Mesendoderm (in vitro differentiated cells): ENCODE measurements at places on chromosomes 2 and 18.

- no peaks in the 10 kb centered on the region for H3K27me3 ChIP-seq
- no peaks in the 10 kb centered on the region for H3K4me1 ChIP-seq
- H3K27ac ChIP-seq, result no peak overlapping the region
- H3K4me3 ChIP-seq, result no peak overlapping the region
- no peaks in the 10 kb centered on the region for H3K36me3 ChIP-seq
- no peak for DNase-seq
These were observed 81.5 kb downstream of the ZNF407 start for GRCh38 chr18:74679006-74679678.

- H3K4me3 ChIP-seq, result no peak overlapping the region
- peak; percentile 90 for DNase-seq
- no peak overlapping the region for H3K27ac ChIP-seq
- no peaks in the 10 kb centered on the region for H3K36me3 ChIP-seq
- H3K4me1 ChIP-seq, result no peaks in the 10 kb centered on the region
These were observed 50.4 kb downstream of the UXS1 start for GRCh38 chr2:106143495-106144215.

DNA sequence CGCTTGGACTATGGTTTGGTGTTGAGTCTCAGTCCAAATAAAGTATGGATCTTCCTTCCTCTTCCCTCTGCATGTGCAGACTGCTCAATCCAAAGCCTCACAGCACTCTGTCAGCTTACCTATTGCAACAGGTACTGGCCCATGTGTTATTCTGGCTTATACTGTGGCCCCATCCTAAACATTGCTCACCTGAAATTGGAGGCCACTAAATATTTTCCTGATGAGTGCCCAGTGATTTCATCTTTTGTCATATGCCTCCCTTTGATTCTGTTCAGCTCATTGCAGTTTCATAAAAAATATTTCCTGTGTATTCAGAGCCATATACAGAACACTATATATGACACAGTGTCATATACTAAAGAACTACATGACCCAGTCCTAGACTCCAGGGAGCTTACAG, 86.3 kb upstream of the FAM136A start:
- no peak overlapping the region for H3K4me3 ChIP-seq
- DNase-seq, result no peak
- H3K36me3 ChIP-seq, result no peaks in the 10 kb centered on the region
- H3K4me1 ChIP-seq, result no peaks in the 10 kb centered on the region
- no peaks in the 10 kb centered on the region for H3K27me3 ChIP-seq

- DNase-seq, result no peak
- no peak overlapping the region for H3K4me3 ChIP-seq
- no peaks in the 10 kb centered on the region for H3K27me3 ChIP-seq
- H3K27ac ChIP-seq, result no peak overlapping the region
- no peaks in the 10 kb centered on the region for H3K4me1 ChIP-seq
- no peaks in the 10 kb centered on the region for H3K36me3 ChIP-seq
These were observed 191.8 kb downstream of the KCNH7 start for GRCh38 chr2:162646794-162647193.

DNA sequence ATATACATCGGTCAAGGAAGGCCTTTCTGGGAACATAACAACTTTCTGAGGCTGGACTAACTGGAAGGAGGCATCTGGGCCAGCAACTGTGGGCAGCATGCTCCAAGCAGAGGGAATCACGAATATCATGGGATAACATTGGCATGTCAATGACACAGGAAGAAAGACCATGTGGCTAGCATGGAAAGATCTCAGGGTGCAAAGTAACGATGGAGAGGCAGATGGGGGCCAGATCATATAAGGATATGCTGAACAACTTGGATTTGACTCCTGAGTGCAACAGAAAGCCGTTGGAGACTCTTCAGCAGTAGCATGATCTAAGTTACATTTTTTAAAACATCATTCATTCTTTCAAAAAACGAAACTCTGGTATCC, 133.6 kb downstream of the FOXI3 start:
- DNase-seq, result no peak
- H3K4me3 ChIP-seq, result no peak overlapping the region
- no peak overlapping the region for H3K27ac ChIP-seq
- H3K27me3 ChIP-seq, result no peaks in the 10 kb centered on the region

DNA sequence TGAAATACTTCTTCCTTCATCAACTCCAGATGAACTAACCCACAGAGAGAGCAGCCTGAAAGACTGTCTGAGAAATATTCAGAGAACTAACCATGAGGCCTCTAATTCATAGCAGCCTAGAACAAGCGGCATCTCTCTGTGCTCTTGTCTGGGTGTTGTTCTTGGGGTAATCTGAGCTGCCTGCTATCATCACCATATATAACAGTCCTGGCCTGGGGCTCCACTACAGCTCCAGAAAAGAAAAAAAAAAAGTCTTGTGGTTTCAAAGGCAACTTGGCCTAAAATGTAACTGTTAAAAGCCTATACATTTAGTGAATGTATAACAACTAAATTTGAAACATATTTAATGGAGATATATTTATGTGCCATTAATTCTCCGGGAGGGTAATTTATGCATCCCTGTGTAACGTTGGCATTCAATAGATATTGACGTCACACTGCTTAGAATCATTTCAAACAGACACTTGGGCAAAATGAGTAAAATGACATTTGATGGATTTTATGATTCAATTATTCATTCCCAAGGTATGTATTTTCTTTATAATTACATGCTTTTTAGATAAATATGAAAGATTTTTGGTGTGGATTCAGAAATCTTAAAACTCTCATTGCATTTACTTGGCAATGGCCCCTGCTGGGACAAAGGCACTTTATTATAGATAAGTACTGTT, 294.3 kb downstream of the HRH4 start:
- H3K27me3 ChIP-seq, result no peaks in the 10 kb centered on the region
- no peaks in the 10 kb centered on the region for H3K4me1 ChIP-seq
- no peak for DNase-seq
- H3K27ac ChIP-seq, result no peak overlapping the region

DNA sequence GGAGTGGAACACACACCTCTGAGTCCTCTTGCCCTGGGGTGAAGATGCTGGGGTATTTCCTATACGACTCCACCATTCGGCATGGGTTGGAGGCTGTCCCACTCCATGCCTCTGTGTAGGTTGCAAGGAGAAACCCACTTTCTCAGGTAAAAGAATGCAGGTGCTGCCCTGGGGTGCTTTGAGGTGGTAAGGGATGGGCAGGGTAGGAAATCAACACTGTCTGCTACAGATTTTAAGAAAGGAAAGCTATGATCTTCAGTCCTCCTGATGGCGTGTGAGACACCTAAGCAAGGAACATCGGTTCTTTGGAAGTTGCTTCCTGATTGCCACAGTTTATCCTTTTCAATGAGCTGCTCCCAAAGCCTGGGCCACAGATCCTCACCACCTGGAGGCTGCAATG, 209.2 kb downstream of the NCK2 start:
- no peak overlapping the region for H3K27ac ChIP-seq
- no peaks in the 10 kb centered on the region for H3K36me3 ChIP-seq
- no peak for DNase-seq
- no peaks in the 10 kb centered on the region for H3K27me3 ChIP-seq
- H3K4me3 ChIP-seq, result no peak overlapping the region

GRCh38 chr2:101515477-101515876, 40.6 kb upstream of the RFX8 start:
- no peak overlapping the region for H3K4me3 ChIP-seq
- H3K4me1 ChIP-seq, result no peaks in the 10 kb centered on the region
- H3K27me3 ChIP-seq, result no peaks in the 10 kb centered on the region
- H3K27ac ChIP-seq, result no peak overlapping the region
- no peaks in the 10 kb centered on the region for H3K36me3 ChIP-seq

DNA sequence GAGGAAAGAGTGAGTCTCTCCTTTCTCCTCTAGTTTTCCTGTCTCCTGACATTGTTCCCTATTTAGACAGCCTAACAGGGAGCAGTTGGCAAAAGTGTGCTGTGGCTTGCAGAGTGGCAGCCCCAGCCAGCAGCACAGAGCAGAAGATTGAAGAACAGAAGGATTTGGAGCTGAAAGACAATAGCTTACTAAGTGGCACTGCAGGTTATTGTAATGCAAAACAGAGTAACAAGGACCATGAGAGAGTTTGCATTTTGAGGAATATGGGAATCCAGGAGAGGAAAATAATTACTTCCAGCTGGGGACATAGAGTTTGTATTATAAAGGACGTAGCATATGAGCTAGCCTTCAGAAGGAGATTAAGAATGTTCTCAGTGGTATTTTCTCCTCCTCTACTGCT, 342.4 kb downstream of the AKAIN1 start:
- H3K4me3 ChIP-seq, result no peak overlapping the region
- H3K36me3 ChIP-seq, result no peaks in the 10 kb centered on the region
- DNase-seq, result no peak
- H3K27me3 ChIP-seq, result no peaks in the 10 kb centered on the region
- no peak overlapping the region for H3K27ac ChIP-seq
